ENCODE measurements at places on chromosomes 4 and X.

- DNase-seq, result no peak
Observed at GRCh38 chr4:184806229-184806550, 19.6 kb downstream of the ACSL1 start.

- no peak for DNase-seq
Observed at GRCh38 chr4:173347467-173347866, 13.3 kb upstream of the HMGB2 start.

DNA sequence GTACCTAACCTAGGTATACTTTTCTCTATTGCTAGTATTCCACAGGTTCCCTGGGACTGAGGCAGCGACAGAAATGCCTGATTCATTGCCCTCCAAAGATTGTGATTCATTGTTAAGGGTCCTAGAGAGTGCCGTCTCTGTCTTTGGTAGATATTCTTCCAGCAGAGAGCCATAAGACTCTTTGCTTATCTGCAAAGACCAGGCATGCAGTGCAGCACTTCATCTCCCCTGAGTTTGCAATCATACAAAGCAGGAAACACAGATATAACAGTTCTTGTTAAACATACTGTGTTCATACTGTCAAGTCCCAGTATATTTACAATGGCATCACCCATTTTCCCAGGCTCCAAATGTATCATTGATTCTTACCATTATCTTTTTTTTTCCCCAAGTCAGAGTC lies 47.7 kb downstream of the KLF8 start:
- DNase-seq, result no peak

DNA sequence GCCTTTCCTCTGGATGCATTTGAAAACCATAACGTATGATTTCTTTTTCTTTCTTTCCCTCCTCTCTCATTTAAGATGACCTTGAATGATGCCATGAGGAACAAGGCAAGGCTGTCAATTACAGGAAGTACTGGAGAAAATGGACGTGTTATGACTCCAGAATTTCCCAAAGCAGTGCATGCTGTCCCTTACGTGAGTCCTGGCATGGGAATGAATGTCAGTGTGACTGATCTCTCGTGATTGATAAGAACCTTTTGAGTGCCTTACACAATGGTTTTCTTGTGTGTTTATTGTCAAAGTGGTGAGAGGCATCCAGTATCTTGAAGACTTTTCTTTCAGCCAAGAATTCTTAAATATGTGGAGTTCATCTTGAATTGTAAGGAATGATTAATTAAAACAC lies 142.8 kb downstream of the GRIA2 start:
- DNase-seq, result no peak

DNA sequence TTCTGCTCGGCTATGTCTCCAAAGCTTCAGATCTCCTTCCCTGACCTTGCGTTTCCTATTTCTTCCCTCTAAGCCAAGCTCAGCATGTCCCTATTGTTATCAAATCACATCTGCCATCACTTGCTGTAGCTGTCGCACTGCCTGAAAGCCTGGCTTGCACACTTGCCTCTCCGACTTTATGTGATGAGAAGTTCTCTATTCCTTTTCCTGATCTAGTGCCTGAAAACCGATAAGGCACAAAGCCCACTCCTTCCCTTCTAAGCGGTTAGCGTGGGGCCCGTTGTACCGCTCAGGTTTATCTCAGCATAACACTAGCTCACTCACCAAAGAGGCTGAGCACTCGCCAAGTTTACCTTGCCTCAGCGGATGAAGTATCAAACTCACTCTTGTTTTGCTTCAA lies 816 bp downstream of the NMU start:
- no peak for DNase-seq

Data from GM04504 (cell line).